ENCODE measurements at places on chromosomes 1 and 21.

DNA sequence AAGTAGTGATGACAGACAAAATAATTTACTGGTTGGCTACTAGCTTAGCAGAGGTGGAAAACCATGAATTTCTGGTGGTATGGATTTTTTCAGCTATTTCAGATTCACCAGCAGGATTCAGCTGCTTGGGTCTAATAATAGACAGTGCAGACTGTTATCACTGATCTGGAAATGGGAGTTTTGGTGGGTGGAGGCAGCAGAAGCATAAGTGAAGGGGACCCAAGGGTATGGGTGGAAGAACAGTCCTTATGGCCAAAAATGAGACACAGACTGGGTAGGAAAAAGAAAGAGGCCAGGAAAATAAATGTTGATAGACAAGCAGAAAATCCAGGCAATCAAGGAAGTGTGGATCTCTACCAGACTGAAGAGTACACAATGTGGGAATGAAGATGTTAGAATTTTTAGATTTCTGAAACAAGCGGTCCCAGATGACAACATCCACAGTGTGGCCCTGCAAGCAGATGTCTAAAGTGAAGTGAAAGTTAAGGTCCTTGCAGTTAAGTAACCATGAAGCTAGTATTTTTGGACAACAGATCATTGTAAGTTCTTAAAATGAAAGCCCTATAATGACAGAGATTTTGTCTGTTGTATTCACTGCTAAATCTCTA, 24.7 kb downstream of the LYST start:
- no peak for DNase-seq

- DNase-seq = no peak
Observed at GRCh38 chr1:24161270-24161669, 18.3 kb upstream of the IL22RA1 start.

- DNase-seq = no peak
Observed at GRCh38 chr1:1677718-1678580, 14.6 kb downstream of the SLC35E2B start.

GRCh38 chr1:1487701-1488100, 16.1 kb downstream of the ATAD3B start:
- no peak for DNase-seq

DNA sequence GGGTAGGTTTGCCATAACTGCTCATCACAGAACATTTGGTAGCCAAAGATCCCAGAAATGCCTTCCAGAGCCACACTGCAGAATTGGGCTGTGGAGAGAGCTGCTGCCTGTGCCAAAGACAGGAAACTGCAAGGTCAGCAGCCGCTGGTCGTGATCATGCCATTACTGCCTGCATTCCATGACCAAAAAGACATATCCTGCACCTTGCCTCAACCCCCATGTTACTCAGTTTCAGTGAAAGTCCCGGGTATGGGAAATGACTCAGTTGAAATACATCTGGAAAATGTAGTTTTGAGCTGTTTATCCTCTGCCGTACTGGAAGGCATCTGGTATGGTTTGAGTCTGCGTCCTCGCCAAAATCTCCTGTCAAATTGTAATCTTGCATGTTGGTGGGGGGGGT, 161.7 kb downstream of the FCRL5 start:
- peak; percentile 64 for DNase-seq

DNA sequence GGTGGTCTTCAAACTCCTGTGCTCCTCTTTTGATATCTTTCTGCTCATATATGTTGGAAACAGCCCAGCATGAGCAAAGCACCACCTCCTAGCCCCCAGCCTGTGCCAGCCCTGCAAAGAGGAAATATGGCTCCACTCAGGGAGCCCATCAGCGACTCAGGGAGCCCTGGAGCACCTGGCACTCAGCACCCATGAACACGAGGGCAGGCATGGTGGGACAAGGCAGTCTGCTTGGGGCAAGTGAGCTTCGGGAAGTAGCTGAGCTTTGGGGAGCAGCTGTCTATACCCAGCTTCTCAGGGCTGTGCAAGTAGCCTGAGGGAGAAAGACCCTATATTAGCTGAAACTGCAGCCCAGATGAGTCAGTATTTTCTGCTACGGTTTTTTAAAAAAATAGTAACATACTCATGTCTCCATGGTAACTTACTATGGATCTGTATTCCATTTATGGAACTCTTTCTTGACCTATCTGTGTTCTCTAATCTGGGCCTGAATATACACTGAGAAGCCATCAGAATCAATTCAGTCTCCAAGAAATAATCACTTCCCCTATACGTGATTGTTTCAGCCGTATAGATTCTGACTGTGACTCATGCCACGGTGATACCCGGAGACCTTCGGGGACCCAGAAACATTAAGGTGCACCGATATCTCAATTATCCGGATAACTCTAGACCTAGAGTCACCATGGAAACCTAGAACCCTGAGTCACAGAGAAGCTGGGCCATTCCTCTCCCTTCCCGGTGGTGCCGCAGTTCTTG, 1.5 kb upstream of the ETS2 start:
- DNase-seq = no peak

DNA sequence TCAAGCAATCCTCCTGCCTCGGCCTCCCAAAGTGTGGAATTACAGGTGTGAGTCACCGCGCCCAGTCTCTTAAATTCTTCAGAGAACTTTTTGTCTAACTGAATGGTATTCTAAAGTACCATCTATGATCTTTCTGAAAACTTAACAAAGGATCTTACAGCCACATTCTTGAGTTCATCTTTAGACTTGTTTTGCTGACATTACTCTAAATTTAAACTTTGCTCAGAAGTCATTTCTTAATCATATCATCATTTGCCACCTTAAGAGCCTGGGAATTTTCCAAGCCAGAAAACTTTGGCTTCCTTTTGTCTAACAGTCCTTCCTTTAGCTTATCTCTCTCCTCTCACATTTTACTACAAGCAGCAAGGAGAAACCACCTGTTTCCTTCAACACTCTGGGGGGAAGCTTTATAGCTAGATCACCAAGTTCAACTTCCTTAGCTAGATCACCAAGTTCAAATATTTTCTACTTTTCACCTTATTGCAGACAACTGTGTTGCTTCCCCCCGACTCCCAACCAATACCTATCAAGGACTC, 5.4 kb upstream of the ZBTB8A start:
- no peak for DNase-seq

GRCh38 chr1:41492341-41492848, 7.9 kb upstream of the EDN2 start:
- DNase-seq = no peak

DNA sequence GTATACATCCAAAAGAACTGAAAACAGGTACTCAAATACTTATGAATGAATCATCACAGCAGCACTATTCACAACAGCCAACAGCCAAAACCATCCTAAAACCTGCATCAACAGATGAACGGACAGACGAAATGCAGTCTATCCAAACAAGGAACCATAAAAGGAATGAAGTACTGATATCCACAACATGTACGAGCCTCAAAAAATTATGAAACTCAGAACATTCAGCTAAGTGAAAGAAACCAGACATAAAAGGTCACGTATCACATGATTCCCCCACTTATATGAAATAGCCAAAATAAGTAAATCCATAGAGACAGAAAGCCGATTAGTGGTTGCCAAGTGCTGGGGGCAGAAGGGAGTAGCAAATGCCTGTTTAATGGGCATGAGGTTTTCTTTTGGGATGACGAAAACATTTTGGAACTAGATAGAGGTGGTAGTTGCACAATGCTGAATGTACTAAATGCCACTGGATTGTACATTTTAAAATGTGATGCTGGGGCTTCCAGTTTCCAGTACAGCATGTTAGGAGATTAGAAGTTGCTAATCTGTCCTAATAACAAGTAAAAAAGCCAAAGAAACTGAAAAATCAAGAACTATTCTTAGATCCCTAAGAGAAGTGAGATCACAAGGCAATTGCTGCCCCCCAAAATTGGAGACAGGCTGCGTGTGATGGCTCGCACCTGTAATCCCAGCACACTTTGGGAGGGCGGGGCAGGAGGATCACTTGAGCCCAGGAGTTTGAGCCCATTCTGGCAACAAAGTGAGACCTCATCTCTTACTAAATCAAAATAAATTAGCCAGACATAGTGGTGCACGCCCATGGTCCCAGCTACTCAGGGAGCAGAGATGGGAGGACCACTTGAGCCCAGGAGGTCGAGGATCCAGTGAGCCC, 25.3 kb downstream of the CLSTN1 start:
- no peak for DNase-seq

DNA sequence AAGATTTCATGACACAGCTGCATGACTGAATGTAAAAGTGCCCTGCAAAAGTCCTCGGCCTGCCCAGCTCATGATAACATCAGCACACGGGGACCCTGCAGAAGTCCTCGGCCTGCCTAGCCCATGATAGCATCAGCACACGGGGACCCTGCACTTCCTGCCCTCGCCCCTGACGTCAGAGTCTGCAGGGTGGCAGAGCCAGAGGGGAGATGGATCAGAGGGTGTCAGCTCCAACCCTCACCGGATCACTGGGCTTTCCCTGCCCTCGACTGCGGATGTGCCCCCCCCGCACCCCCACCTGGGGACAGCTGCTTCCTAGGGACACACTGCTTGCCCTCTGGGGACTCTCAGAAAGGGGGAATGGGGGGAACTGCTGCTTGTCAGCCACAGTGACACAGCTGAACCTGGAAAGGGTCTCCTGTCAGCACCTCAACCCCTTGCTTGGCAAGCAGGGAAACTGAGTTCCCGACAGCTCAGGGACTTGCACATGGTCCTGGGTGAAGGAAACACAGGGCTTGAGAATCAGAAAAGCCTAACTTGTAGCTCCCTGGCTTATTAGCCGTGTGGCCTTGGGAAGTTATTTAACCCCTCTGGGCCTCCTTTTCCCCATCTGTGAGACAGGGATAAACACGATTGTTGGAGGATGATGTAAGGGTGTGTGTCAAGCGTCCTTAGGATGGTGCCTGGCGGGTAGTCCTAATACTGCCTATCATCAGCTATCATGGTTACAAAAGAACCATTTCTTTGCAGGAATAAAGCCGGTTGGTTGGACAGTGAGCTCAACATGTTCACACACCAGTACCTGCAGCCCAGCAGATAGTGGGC, 8.3 kb upstream of the MIIP start:
- no peak for DNase-seq

DNA sequence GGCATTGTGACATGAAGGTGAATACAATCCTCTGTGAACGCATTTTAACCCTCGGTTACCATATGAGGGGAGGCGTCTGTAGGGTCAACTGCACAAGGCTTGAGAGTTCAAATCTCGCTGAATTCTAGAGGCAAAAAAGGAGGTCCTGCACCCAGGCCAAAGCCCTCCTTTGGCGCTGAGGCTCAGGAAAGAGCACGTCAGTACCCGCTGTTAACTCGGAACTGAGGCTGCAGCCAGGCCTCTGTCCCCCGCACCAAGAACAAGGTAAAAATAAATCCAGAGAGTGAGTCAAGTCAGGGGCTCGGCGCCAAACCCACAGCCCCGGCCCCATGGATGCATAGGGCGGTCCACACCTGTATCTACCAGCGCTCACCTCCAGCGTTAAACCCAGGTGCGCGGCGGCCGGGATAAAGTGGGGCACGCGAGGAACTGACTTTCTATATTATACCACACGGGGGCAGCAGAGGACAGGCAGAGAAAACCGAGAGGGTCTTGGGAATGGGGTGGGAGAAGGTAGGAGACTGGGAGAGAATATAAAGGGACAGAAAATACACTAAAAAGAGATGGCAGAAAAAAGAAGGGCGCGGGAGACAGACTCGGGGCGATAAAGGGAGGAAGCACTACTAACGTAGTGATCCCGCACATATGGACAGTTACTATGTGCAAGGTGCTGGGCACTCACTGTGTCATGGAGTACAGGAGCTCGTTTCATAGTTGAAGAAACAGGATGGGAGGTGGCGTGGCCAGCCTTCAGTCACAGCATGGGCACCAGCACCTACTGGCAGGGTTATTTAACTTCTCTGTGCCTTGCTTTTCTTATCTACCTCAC, 54.9 kb downstream of the DMRTA2 start:
- DNase-seq = no peak

DNA sequence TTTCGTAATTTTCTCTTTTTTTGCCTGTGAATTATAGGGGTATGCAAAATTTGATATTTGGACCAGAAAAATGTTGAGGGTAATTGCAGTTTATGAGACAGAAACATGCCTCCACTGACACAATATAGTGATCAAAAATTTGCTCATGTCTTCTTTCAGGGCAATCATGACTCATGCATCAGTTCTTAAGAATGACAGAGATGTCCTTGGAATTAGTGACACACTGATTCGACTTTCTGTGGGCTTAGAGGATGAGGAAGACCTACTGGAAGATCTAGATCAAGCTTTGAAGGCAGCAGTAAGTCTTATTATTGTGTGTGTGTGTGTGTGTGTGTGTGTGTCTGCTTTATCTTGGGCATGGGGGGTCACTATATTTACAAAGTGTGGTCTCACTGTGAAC, 27.5 kb downstream of the CTH start:
- DNase-seq = no peak

DNA sequence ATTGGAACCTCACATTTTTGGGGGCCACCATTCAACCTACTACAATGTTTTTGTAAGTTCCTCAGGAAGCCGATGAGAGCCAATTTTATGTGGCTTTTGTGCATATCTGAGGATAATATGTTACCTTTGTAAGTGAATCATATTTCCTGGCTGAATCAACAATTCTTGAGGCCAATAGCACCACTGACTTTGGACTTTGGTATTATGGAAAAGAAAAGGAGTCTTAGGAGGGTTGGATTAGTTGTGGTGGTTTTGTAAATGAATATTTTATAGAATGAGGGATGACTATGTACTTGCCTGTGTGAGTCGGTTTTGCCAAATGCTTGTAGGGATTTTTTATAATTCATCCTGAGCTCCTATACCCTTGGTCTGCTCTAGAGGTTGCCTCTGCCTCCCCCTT, 181.5 kb upstream of the HMGB4 start:
- DNase-seq = no peak

DNA sequence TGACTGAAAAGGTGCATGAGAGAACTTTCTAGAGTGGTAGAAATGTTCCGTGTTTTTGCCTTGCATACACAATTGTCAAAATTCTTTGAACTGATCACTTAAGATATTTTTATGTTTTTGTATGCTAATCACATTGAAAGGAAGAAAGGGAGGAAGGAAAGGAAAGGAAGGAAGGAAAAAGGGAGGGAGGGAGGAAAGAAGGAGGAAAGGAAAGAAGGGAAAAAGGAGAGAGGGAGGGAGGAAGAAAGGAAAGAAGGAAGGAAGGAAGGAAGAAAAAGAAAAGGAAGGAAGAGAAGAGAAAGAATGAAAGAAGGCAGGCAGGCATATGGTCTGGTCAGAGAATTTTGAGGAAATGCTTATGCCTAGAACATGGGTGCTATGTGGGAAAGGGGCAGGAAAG, 68.4 kb upstream of the PGBD5 start:
- DNase-seq = no peak

DNA sequence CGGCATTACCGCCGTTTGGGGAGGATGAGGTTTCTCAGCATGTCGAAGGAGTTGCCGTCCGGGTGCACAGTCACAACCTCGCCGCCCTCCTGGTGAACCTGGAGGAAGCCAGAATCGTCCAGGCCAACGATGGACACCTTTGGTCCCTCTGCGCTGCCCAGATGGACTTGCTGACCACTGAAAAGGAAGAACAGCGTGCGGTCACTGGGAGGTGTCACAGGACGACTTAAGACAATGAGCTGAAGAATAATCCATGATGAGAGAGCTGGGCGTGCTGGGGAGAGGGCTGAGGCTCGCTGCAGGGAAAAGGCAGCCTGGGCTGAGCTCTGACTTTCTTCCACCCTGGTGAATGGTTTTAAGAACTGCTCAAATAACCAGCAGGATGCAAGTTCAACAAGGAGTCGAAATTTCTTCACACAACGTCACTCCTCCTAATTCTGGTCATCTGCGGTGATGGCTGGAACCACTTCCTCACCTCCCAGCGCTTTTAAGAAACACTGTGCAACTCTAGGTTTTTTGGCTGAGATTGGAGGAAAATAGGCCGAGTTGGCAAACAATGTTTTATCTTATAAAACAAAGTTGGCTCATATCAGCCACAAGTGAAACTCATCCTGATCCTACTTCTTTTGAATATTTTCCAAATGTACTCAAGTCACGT, 55.5 kb downstream of the SIM2 start:
- DNase-seq = peak; percentile 64

- no peak for DNase-seq
Observed at GRCh38 chr1:91827087-91827458, 58.9 kb downstream of the TGFBR3 start.

Data from non-pigmented ciliary epithelial cell (primary cell).